ENCODE measurements at places on chromosomes 7 and 10.

GRCh38 chr10:99667108-99667751, 7.9 kb downstream of the ENTPD7 start:
- no peak for DNase-seq

GRCh38 chr10:87625661-87626060, 34.0 kb upstream of the PAPSS2 start:
- DNase-seq = peak; percentile 46

GRCh38 chr7:6559896-6560295, 8.6 kb upstream of the GRID2IP start:
- DNase-seq = no peak

DNA sequence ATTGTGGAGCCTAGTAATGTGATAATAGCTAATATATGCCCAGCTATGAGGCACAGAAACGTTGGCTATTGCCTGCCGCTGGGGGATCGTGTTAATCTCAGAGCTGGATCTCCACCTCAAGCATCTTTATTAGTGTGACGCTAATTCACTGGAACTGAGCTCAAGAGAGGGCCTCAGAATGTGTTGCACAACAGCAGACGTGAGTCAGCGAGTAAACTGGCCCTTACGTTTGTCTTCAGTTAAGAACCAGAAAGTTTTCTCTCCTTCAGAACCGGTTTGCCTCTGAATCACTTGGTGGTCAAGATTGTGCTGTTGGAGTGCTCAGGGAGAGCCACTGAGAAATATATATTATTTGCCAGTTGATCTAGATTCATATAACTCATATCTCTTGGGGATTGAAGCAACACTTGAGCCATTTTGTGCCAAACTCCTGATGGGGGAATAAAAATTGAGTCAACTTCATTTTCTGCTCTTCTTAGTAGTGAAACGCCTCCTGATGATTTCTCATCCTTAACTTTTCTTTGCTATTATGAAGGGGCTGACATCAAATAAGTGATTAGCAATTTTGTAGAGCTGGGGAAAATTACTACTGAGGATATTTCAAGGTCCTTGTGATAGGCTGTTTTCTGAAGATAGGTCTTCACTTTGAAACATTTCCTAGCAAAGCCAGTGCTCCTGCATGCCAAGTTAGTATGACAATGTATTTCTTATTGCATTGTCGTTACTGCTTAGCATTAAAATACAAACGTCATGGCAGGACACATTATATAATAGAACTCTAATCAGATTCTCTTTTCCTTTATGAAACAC, 22.3 kb downstream of the BZW2 start:
- DNase-seq = no peak

- DNase-seq = no peak
These were observed 135.6 kb downstream of the PFKFB3 start for GRCh38 chr10:6338361-6338760.

GRCh38 chr10:110802551-110803238, 69.0 kb upstream of the PDCD4 start:
- no peak for DNase-seq

DNA sequence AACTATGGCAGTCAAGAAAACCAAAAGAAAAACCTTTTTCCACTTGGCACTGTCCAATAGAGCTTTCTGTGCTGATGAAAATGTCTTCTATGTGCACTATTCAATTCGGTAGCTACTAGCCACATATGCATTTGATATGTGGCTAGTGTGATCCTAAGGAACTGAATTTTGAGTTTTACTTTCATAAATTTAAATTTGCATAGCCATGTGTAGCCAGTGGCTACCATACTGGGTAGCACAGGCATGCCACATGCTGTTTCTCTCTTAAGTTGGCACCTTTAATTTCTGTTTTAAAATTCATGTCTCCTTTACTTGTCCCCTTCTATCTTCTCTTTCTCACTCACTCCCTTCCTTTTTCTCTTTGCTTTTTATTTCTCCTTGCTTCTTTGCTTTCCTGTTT, 455.7 kb downstream of the AUTS2 start:
- no peak for DNase-seq

DNA sequence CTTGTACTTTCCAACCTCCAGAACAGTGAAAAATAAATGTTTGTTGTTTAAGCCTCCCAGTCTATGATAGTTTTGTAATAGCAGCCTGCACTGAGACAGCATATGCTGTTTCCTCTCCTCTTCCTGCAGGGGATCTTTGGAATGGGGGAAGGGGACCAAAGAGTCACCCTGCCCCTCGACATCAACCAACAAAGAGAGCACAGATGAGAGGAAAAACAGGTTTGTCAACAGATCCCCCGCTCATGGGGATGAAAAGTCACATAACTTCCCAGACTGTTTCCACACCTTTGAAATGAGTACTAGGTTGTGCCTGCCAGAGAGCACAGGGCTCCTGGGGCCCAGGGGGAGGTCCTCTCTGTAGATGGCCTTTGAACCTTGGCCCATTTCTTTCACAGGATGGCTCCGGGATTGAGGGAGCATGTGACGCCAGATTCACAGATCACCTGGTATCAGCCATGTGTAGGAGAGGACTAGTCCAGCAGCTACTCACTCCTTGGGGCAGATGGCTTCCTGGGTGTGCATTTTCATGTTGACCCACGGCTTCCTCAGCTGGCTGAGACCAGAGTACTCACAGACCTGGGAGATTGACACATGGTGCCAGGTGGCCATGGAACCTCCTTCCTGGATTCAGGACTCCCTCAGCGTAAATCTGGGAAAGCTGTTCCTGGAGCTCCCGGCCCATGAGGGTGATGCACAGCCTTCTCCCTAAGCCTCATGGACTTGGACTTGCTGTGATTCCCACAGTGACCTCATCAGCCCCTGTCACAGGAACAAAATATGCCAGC, 125.6 kb downstream of the CXCL12 start:
- no peak for DNase-seq

DNA sequence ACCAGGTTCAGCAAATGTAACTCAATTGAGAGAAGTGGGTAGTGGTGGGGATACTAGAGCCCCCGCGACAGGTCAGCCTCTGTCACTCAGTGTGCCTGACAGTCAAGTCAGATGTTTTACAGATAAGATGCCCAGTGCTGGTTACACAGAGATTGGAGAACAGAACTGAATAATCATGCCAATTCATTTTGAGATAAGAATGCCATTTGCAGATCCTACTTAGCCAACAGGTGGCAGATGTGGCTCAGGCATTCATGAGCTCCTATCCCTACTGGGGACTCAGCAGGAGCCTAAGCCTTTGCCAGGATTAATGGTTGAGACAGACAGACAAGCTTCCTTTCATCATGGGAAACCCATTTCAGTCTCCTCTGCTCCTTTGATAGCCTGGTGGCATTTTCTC, 137.8 kb downstream of the MAPK8 start:
- DNase-seq = peak; percentile 20

All from NT2/D1 (cell line).